ENCODE measurements at places on chromosomes 4 and X. TPM values are rescaled to one million over a fixed set of nuclear protein-coding genes. Genes with fewer than 3 reads are reported as not detected.

The DAPP1 gene
- total RNA-seq: 0.61 TPM

DNA sequence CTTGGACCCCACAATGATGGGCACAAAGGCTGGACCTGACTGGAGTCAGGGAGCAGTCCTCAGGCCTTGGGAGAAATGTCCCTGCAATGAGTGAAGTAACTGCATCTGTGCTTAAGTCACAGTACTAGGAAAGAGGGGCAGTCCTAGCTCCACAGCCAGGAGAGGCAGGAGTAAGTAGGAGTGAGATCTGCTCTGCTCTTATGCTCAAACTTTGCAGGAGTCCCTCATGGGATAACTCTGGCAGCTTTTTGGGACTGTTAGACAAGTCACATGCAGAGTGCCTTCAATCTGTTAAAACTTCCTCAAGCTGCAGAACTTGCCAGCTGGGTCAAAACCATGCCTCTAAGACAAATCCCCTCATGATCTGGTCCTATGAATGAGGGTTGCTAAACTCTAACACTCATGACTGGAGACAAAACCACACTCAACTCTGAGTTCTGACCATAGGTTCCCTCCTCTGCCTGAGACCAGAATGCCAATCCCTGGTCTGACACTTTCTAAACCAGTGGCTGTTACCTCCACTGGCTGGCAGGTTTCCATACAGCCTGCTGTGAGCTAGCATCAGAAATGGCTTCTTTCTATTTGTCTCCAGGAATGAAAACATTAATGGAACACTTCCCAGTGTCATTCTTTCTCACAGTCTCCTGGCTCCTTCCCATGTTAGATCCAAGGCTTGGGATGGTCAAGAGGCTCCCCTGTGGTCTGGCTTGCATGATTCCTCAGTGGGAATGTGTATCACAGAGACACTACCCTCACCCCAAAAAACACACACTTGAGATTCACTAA is 819.3 kb downstream of the PCDH7 start:
- DNase-seq: no peak
- no peak overlapping the region for H3K4me3 ChIP-seq
- no peaks in the 10 kb centered on the region for H3K36me3 ChIP-seq
- H3K4me1 ChIP-seq: no peaks in the 10 kb centered on the region

- H3K27ac ChIP-seq: no peak overlapping the region
- no peaks in the 10 kb centered on the region for H3K4me1 ChIP-seq
- H3K4me3 ChIP-seq: no peak overlapping the region
These were observed 575.7 kb downstream of the SPOCK3 start for GRCh38 chr4:166658585-166658984.

DNA sequence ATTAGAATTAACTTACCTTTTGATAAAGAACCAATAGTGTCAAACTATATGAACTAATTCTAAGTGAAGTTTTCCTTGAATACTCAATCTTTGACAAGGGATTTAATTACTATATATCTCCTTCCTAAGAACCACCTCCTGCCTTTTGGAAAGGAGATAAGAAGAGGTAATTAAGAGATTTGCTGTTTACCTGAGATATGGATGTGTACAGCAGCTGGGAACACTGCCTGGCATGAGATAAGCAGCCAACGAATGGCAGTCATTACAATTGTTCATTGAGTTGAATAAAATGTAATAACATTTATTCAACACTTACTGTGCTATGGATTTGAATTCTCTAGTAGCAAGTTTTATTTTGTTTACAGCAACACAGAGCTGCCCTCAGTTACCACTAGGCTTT is 407.1 kb downstream of the SPOCK3 start:
- H3K27ac ChIP-seq: no peak overlapping the region
- no peak for DNase-seq
- H3K27me3 ChIP-seq: no peaks in the 10 kb centered on the region
- no peaks in the 10 kb centered on the region for H3K4me1 ChIP-seq

DNA sequence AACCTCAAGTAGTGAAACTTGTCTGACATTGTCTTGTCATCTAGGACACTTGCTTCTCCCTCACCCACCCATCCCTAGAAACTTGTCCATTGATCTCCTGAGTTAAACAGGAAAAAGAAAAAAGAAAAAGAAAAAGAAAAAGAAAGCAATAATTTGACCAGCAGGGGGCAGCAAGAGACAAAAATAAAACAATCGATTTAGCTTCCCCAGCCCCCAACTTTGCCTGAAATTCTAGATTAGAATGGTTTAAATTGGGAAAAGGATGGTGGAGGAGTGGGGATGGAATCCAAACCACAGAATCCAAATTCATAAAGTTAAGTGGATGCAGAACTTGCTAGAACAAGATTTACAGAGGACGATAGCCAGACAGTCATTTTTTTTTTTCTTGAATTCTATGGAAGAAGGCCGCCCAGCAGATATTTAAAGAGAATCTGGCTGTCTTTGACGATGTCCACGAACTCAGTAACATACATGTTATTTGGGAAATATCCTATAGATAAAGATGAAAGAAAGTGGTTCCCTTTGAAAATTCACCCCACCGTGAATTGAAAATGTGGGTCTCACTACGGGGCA is 282.9 kb downstream of the USP46 start:
- no peak overlapping the region for H3K27ac ChIP-seq
- H3K4me1 ChIP-seq: no peaks in the 10 kb centered on the region
- H3K27me3 ChIP-seq: no peaks in the 10 kb centered on the region
- DNase-seq: peak; percentile 32
- H3K36me3 ChIP-seq: no peaks in the 10 kb centered on the region

- H3K4me1 ChIP-seq: no peaks in the 10 kb centered on the region
- no peaks in the 10 kb centered on the region for H3K36me3 ChIP-seq
- H3K4me3 ChIP-seq: no peak overlapping the region
- no peaks in the 10 kb centered on the region for H3K27me3 ChIP-seq
These were observed 300.9 kb upstream of the FAT4 start for GRCh38 chr4:125013891-125014290.

- H3K27me3 ChIP-seq: no peaks in the 10 kb centered on the region
- H3K4me3 ChIP-seq: no peak overlapping the region
- H3K4me1 ChIP-seq: no peaks in the 10 kb centered on the region
- H3K36me3 ChIP-seq: no peaks in the 10 kb centered on the region
- no peak for DNase-seq
- no peak overlapping the region for H3K27ac ChIP-seq
These were observed 29.8 kb downstream of the IQCM start for GRCh38 chr4:149785696-149786431.

The GIMD1 gene
- total RNA-seq: not detected

GRCh38 chr4:15963001-15963451 is at the start of gene FGFBP2:
TSS of gene FGFBP2 (minus strand) at chr4:15963175. CDS start at chr4:15963129, 46 bp downstream.
- H3K4me3 ChIP-seq: no peak within 1 kb of the TSS
- DNase-seq: no peak
- no peaks in the 10 kb centered on the region for H3K4me1 ChIP-seq
- H3K27ac ChIP-seq: no peak within 1 kb of the TSS

GRCh38 chr4:184392748-184393559 is 81.4 kb downstream of the IRF2 start:
- peaks cover 13% of the 10 kb centered on the region for H3K4me1 ChIP-seq

- peaks cover 4% of the 10 kb centered on the region for H3K4me1 ChIP-seq
- no peaks in the 10 kb centered on the region for H3K27me3 ChIP-seq
- H3K36me3 ChIP-seq: no peaks in the 10 kb centered on the region
- H3K4me3 ChIP-seq: no peak overlapping the region
- DNase-seq: peak; percentile 35
- no peak overlapping the region for H3K27ac ChIP-seq
These were observed 28.1 kb downstream of the FGF2 start for GRCh38 chr4:122854447-122855352.

The SLC2A9 gene
- 10.1 TPM for total RNA-seq

The MAGEB2 gene
- total RNA-seq: not detected

The FATE1 gene
- not detected for total RNA-seq

The UGT2B15 gene
- total RNA-seq: not detected

- H3K4me3 ChIP-seq: no peak overlapping the region
- no peaks in the 10 kb centered on the region for H3K27me3 ChIP-seq
- H3K4me1 ChIP-seq: peaks cover 3% of the 10 kb centered on the region
- no peak for DNase-seq
- H3K36me3 ChIP-seq: no peaks in the 10 kb centered on the region
- no peak overlapping the region for H3K27ac ChIP-seq
These were observed 217.3 kb upstream of the TAPT1 start for GRCh38 chr4:16443504-16444088.

The MAGEC2 gene
- total RNA-seq: not detected

GRCh38 chr4:128825226-128825625 is 15.7 kb downstream of the JADE1 start:
- H3K27me3 ChIP-seq: no peaks in the 10 kb centered on the region
- H3K4me1 ChIP-seq: peaks cover 12% of the 10 kb centered on the region
- H3K27ac ChIP-seq: no peak overlapping the region
- H3K36me3 ChIP-seq: no peaks in the 10 kb centered on the region
- H3K4me3 ChIP-seq: no peak overlapping the region

The TLR3 gene
- 13.0 TPM for total RNA-seq
